Stimulated activated CD4-positive, alpha-beta T cell treated with anti-CD3 and anti-CD28 coated beads, Interleukin-1b, Interleukin-23, amount 100 ng/mL, for 24 hours (primary cell): ENCODE measurements at places on chromosomes 5 and 9.

DNA sequence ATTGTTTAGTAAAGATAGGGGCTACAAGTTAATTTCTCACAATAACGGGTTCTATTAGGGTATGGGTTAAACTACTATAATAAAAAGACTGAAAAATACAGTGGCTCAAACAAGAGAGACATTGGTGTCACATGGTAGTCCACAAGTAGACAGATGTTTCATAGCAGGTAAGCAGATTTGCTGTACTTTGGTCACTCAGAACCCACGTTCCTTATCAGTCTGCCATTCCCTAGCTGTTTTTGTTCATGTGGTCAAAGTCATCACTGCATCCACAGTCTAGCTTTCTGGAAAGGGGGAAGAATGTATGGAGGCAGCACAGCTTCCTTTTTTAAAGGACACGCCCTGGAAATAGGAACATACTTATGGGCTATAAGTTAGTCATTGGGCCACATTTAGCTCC lies 73.0 kb downstream of the SLC12A2 start:
- DNase-seq, result no peak

- no peak for DNase-seq
Measured at GRCh38 chr5:12017007-12017406, 112.8 kb upstream of the CTNND2 start.

GRCh38 chr9:91577633-91578061 lies 154.0 kb upstream of the NFIL3 start:
- DNase-seq, result no peak

GRCh38 chr9:25850803-25851202 lies 172.6 kb upstream of the TUSC1 start:
- no peak for DNase-seq

DNA sequence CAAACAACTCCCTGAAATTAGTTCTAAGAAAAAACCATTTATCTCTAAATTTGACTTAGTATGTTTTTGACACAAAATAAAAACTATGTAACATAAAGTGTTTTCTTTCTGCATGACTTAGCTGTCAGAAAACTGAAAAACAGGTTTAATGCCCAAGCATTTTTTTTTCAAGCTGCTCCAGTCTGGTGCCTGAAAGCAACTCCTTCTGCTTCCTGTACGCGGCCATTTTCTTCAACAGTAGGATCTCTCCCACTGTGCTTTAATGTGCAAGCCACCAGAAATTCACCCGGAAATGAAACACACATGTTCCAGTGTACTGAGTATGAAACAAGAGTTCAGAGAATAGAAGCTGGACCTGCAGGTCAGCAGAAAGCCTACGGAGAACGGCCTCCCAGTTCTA lies 161.2 kb downstream of the MED27 start:
- no peak for DNase-seq

DNA sequence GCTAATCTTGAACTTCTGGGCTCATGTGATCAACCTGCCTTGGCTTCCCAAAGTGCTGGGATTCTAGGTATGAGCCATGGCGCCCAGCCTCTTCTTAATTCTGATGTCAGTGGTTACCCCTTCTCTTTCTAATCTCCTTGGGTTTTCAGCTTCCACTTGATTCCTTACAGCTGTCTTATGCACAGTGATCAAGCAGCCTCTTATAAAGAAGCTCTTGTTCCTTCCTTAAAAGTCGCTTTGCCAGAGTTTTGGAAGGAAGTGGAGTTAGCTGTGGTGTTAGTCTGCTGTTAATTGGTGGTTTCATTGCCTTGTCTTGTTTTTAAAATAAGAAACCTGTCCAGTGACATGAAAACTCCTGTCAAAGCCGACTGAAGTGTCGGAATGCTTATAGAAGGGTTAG lies 128.1 kb upstream of the CACNA1B start:
- no peak for DNase-seq

DNA sequence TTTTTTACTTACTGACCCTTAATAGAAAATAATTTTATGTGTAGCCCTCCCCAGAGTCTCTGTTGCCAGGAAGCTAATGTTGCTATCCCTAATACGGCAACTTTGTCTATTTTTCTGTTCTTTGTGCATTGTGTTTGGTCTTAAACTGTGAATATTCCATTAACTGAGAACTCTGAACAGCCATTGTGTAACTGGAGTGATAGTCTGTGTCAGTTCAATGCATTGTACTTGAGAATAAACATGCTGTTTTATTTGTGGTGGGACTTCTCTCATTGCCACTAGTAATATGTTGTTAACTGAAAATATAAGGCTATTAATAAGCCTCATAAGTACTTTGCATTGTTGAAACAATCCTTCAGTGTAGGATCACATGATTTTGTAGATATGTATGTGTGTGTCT lies 278.3 kb upstream of the DMRT1 start:
- no peak for DNase-seq

GRCh38 chr9:79195879-79196278 lies 375.9 kb upstream of the TLE4 start:
- DNase-seq, result no peak

DNA sequence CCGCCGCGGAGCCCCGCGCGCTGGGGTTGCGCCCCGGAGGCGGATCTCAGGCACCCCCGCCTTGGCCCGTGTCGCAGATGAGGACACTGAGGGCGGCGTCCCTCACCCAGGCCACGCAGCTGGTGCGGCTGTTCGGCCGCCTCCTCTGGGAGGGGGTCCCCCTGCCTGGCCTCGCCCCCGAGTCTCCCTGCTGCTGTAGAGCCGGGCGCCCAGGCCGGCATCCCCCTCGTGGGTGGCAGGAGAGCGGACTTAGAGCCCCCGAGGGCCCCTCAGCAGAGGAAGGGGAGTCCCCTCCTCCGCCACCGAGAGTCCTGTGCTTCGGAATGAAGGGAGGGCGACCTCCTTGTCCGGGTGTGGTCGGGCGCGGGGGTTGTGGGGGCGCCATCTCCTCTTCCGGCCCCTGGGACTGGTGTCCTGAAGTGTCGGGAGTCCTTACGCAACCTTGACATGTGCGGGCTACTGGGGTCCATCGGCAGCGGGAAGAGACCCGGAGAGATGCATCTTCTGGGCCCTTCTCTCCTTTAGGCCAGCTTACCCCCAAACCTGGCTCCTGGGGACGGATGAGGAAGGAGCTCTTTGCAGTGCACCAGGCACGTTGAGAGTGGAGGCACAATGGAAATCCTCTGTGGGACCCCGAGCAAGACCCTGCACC lies 11.7 kb upstream of the EXOSC2 start:
- DNase-seq, result no peak

DNA sequence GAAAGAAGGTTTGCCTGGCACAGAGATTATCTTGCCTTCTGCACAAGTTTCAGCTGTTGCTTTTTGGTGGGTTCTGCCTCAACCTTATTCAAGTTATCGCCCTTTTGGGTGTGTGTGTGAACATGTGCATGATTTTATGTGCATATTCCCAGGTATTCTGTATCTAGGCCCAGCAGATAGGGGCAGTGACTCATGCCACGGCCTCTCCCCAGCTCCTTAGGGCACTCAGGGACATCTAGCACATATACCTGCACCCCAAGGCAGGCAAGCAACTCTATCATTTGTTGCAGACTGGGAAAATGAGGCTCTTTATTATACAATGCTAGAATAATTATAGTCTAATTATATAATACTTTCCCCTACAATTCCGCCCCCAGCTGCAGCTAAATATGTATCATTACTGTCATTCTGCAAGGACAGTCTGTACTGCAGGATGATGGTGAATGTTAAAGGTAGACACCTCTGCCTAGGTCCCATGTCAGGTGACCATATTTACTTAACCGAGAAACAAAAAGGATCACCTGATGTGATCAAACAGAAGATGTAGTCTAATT lies 128.9 kb downstream of the PDE8B start:
- DNase-seq, result no peak

DNA sequence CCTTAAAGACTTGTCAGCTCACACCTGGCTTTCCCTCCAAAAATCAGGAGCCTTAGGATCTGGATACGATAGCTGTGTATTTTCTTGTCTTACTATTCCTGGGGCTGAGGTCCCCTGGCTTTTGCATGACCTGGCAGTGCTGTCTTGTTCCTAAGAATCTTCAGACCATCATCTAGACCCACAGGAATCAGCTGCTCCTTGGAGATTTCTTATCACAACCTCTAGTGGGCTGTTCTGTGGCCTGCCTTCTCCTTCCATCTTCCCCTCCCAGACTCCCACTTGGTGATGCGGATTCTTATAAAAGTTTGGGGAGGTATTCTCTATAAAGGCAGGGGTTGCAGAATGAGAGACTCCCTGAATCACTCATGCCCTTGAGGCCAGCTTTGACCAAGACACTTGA lies 21.4 kb downstream of the LCP2 start:
- no peak for DNase-seq

- DNase-seq, result no peak
Measured at GRCh38 chr5:131258733-131259132, 5.1 kb upstream of the CDC42SE2 start.

- no peak for DNase-seq
Measured at GRCh38 chr5:124735169-124735858, 11.1 kb downstream of the ZNF608 start.

DNA sequence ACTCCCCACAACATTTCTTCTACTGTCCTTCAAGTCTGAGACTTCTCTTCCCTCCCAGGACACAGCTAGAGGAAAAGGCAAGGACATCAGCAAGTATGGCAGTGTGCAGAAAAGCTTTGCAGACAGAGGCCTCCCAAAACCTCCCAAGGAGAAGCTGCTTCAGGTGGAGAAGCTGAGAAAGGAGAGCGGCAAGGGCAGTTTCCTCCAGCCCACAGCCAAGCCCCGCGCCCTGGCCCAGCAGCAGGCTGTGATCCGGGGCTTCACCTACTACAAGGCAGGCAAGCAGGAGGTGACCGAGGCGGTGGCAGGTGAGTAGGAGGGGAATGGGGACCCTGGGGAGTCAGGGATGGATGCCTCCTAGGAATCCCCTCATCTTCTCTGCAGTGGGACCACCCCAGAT lies 24.4 kb downstream of the OLFML2A start:
- no peak for DNase-seq

GRCh38 chr9:70340572-70340971 lies 73.9 kb downstream of the KLF9 start:
- DNase-seq, result no peak

DNA sequence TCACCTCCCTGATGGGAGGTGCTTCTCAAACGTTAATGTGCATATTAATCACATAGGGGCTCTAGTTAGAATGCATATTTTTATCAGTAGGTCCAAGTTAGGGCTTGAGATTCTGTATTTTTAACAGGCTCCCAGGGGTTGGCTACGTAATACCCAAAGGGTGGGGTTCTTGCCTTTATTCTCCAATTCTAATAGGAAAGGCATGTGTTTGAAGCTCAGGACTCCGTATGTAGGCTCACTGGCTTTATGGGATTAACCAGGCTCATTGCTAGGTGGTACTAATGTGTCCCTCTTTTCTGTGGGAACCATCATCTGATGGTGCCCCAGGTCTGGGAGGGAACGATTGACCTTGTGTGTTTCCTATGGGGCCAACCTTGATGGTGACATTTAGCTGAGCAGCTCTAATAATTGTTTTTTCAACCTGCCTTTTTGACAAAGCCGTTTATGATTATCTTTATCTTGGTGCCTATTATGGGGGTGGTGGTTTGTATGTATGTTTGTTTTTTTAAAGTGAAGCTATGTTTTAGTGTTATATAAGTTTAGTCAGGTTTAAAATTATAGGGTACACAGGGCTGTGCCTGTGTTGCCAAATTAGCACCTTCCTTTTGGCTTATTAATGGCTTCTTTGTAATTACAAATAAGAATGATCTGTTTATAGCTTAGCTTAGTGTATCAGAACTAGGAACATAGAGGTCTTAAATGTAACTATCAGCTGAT lies 20.8 kb downstream of the TJP2 start:
- DNase-seq, result no peak

DNA sequence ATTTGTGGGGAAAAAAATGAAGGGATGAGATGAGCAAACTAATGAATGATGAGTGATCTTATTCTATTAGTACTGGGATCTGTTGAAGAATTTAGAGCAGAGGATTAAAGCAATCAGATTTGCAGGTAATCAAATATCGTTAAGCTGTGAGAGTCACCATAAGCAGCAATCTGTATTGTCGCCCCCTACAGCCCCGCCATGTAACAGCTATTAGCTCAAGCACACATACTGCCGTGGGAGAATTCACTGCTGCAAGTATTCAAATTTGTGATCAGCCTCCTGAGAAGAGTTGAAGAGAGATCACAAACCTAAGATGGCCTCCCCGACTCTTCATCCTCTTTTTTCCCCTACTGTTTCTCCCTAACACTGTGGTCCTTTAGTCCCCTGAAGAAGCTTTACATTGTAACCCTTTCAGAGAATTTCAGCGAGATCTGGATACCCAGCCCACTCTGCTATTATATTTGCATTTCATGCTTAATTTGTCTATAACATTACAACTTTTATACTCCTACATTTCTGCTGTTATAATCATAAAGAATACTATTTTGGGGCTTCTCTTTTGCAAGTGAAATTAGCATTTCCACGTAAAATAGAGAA lies 28.5 kb upstream of the PHF24 start:
- DNase-seq, result peak; percentile 4

DNA sequence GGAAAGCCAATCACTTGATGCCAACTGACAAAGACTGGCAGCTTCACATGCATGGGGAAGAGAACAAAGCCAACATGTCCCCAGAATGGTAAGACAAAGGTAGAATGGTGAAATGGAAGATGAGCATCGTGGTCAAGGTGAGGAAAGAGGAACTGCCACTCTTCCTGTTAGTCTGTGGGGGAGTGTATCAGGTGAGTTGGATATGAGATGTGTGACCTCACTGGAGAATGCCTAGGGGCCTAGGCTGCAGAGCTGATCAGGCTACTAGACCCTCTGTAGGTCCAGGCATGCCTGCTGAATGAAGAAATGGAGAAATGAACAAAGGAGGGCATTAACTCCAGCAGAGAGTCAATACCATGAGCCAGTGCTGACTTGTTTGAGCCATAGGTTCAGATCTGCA lies 112.4 kb upstream of the SLC1A3 start:
- no peak for DNase-seq

DNA sequence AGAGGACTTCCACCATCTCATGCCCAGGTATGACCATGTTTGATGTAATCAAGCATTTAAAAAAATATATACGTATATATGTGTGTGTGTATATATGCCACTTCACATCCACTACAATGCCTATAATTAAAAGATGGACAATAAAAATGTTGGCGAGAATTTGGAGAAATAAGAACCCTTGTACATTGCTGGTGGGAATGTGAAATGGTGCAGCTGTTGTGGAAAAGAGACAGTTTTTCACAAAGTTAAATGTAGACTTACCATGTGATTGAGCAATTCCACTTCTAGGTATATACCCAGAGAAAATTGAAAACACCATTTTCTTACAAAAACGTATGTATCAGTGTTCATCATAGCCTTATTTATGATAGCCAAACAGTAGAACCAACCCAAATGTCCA lies 229.2 kb upstream of the WWC1 start:
- no peak for DNase-seq

GRCh38 chr5:11023945-11024344 lies 262.9 kb upstream of the DAP start:
- DNase-seq, result no peak

DNA sequence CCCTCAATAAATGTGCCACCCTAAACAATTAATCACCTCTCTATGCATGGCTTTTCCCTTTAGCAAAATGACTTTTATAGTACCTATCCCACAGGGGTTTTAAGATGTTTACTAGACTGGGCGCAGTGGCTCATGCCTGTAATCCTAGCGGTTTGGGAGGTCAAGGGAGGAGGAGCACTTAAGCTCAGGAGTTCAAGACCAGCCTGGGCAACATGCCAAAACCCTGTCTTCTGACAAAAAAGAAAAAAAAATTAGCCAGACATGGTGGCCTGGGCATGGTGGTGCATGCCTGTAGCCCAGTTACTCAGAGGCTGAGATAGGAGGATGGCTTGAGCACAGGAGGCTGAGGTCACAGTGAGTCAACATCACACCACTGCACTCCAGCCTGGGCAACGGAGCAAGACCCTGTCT lies 13.5 kb downstream of the SH3TC2 start:
- no peak for DNase-seq
